ENCODE measurements at places on chromosomes 16 and 17. TPM values are rescaled to one million over a fixed set of nuclear protein-coding genes. Genes with fewer than 3 reads are reported as not detected.

HS3ST3A1 gene
- total RNA-seq = 0.48 TPM

POLG2 gene
- total RNA-seq = 10.5 TPM

RILP gene
- total RNA-seq = 40.4 TPM

IL21R gene
- 0.91 TPM for total RNA-seq

DNA sequence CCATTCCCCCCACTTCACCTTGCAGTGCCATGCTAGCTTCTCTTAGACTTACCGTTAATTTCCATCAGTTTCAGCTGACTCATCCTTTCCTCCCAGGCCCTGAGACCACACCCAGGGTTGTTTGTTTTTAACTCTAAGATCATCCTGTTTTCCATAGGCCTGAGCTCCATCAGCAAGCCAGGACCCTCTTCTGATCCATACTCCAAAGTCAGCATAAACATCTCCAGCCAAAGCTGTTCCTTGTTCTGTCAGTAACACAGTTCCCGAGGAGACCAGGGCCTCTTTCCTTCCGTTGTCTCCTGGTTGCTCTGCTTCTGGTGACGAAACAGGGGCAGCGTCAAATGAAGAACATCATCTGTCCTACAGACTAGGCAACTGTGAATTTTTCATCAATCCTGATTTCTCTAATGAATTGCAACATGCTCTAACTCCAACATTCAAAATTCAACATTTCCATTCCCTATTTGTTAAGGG, 83.8 kb upstream of the HNF1B start:
- H3K27ac ChIP-seq = no peak overlapping the region
- H3K27me3 ChIP-seq = no peaks in the 10 kb centered on the region
- no peak for DNase-seq
- no peaks in the 10 kb centered on the region for H3K4me1 ChIP-seq
- no peaks in the 10 kb centered on the region for H3K36me3 ChIP-seq

- DNase-seq = peak; percentile 58
- H3K4me3 ChIP-seq = no peak overlapping the region
- H3K27ac ChIP-seq = no peak overlapping the region
- H3K36me3 ChIP-seq = no peaks in the 10 kb centered on the region
These were observed 76.4 kb downstream of the KCNJ12 start for GRCh38 chr17:21452377-21453143.

DNA sequence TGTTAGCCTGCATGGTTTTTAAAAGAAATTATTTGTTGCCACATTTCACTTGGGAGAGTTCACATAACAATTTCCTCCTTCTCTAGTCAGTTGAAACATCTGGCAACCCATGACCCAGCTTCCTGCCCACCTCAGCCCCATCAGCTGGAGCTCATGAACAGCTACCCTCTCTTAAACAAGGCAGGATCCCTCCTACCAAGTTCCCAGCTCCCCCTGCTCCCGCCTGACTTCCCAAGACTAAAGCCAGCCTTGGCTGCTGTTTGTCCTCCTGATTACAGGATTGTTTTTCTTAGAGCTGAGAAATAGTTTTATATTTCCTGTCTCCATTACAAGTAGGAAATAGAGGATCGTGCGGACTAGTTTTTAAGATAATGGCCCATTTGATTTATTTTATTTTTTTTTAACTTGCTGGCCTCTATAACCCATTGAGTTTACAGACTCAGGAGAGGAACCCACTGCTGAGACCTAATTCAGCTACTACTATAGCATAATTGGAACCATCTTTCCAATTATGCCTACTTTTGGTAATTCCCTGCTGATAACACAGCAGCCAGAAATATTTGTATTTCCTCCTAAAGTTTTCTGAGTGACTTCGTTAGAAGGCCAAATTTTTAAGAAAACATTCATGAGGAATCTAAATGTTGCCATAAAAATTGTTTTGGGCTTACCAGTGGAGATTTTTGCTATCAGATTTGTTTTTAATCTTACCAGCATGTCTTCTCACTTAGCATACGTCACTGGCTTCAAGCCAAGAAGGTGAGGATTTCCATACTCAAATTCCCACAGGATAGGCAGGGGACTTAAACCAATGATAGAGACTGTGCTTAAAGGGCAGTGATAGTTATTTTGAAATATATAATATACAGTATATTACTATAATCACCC, 90.0 kb downstream of the ELAC2 start:
- H3K4me1 ChIP-seq = no peaks in the 10 kb centered on the region
- no peaks in the 10 kb centered on the region for H3K27me3 ChIP-seq
- no peak overlapping the region for H3K4me3 ChIP-seq

- H3K4me1 ChIP-seq = peaks cover 3% of the 10 kb centered on the region
- H3K27ac ChIP-seq = no peak overlapping the region
- no peak overlapping the region for H3K4me3 ChIP-seq
These were observed 61.5 kb downstream of the WSB1 start for GRCh38 chr17:27355419-27355818.

DNA sequence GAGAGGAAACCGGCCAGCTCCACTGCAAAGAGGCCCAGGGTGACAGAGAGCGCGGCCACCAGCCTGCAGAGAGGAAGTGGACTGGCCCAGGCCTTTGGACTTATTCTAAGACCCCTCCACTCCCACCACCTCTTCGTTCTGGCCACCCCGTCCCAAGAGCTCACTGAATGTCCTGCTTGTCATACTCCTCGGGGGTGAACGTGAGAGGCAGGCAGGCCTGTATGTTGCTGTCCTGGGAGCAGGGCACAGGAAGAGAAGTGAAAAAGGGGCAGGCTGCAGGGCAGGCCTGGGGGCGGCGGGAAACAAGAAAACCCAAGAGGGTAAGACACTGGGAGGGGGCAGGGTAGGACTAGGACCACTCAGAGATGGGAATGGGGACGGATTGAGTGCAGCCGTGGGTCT, 384 bp downstream of the TMEM107 start:
- H3K4me1 ChIP-seq = peaks cover 6% of the 10 kb centered on the region
- H3K27me3 ChIP-seq = no peaks in the 10 kb centered on the region
- DNase-seq = peak; percentile 49
- H3K27ac ChIP-seq = peak overlapping the region; percentile 59
- H3K36me3 ChIP-seq = no peaks in the 10 kb centered on the region

DNA sequence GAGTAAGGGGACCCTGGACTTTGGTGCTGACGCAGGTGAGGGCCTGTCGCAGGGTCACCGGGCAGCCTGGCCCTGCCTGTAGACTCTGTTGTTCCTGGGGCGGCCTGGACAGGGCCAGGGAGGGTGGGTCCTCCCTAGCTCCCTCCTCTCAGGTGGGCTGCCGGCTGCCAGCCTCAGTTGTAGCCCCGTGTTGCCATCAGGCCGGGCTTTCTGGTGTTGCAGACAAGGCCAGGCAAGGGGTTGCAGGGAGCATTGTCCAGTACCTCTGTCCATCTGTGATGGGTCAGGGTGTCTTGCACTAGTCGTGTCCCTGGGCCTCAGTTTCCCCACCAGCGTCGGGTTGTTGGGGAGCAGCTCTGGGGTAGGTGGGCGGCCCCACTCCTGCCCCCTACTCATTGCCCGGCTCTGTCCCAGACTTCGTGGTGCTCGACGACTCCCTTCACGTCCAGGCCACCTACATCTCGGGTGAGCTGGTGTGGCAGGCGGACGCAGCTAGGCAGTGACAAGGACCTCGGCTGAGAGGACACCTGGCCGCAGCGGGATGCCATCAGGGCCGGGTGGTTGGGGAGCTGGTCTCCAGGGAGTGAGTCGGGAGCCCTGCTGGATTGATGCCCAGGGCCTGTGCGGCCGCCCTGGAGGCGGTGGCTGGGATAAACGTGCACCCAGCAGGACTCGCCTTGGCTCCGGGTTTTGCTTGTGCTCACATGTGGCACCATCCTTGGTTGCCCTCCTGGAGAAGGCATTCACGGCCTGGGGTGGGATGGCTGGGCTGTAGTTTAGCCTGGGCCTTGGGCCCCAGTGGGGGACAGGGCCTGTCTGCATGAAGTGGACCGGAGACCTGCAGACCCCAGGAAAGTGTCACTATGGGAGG, 1.9 kb downstream of the CEMP1 start:
- no peak for DNase-seq
- no peak overlapping the region for H3K27ac ChIP-seq
- peaks cover 4% of the 10 kb centered on the region for H3K36me3 ChIP-seq
- no peaks in the 10 kb centered on the region for H3K27me3 ChIP-seq

DNA sequence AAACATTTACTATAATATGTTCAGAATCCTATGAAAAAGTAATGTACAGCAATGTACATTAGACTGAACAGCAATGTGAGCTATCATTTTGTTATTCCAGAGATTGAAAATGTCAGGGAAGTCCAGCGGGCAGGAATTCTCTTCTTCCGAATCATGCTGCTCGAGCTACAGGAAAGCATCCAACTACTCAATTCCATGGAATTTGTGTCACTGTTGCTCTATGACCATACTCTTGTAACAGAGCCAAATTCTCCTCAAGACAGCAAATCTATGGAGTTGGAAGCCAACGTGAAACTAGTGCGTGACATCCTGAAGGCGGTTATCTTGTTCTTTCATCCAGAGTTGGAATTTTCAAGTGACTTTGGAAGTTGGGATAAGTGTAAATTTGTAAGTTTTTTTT, 24.8 kb upstream of the NSRP1 start:
- H3K27me3 ChIP-seq = no peaks in the 10 kb centered on the region
- H3K27ac ChIP-seq = no peak overlapping the region
- H3K36me3 ChIP-seq = no peaks in the 10 kb centered on the region
- H3K4me3 ChIP-seq = no peak overlapping the region
- no peaks in the 10 kb centered on the region for H3K4me1 ChIP-seq
- no peak for DNase-seq

DNA sequence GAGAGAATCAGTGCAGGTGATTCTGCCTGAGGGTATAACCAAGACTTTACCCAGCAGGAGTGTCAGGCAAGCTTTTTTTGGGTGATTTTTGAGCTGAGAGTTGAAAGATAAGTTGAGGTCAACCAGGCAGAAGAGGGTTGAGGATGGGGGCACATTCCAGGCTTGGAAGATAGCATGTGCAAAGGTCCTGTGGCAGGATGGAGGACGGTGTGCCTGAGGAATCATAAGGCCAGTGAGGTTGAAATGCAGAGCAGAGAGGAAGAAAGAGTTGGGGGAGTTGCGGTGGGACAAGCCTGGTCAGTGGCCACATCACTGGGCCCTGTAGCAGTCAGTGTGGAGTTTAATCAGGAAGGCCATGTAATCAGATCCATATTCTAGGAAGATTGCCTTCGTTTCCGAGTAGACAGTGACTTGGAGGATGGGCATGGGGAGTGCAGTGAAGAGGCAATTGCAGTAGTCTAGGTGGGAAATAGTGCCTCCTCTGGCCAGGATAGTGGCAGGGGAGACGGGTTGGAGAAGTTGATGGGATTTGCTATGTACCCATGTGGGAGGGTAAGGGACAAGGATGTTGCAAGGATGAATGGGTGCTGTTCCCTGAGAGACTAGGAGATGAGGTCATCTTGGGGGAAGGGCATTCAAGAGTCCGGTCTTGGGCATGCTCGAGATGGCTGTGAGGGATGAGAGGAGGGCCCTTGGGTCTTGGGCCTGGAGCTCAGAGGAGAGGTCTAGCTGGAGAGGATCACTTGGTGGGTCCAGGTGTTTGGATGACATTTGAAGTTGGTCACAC, 3.9 kb downstream of the PLEKHG4 start:
- DNase-seq = no peak
- H3K36me3 ChIP-seq = no peaks in the 10 kb centered on the region
- H3K4me1 ChIP-seq = no peaks in the 10 kb centered on the region
- no peaks in the 10 kb centered on the region for H3K27me3 ChIP-seq
